ENCODE measurements at places on chromosomes 7 and 10.

- no peak for DNase-seq
Measured at GRCh38 chr7:101804967-101805366, 12.5 kb upstream of the CUX1 start.

DNA sequence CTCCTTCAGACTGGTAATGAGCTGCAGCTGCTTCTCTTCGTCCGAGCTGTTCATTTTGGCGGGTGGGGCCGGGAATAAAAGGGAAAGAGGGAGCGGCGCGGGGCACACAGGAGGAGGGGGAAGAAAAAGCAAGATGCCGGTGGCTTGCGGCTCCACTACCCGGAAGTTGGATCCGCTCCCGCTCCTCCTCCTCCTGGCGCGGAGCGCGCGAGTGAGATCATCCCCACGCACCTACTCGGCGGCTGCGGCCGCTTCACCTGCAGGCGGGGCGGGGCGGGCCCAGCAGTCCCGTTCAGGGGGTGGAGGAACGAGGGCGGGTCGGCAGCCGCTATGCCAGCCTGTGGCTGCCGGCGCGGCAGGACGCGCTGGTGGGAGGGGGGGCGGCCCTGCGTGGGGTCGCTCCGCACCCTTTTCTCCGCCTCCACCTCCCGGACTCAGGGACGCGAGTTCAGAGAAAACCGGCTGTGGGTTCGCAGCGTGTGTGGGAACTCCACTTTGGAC, at the start of gene SHTN1:
Gene SHTN1, minus strand, starts transcription at position 162 of the 501 bp plus-strand sequence. Its CDS starts 108 bp downstream, at position 54.
- DNase-seq, result peak; percentile 70

GRCh38 chr10:70418229-70418628, 14.3 kb downstream of the EIF4EBP2 start:
- DNase-seq, result no peak

DNA sequence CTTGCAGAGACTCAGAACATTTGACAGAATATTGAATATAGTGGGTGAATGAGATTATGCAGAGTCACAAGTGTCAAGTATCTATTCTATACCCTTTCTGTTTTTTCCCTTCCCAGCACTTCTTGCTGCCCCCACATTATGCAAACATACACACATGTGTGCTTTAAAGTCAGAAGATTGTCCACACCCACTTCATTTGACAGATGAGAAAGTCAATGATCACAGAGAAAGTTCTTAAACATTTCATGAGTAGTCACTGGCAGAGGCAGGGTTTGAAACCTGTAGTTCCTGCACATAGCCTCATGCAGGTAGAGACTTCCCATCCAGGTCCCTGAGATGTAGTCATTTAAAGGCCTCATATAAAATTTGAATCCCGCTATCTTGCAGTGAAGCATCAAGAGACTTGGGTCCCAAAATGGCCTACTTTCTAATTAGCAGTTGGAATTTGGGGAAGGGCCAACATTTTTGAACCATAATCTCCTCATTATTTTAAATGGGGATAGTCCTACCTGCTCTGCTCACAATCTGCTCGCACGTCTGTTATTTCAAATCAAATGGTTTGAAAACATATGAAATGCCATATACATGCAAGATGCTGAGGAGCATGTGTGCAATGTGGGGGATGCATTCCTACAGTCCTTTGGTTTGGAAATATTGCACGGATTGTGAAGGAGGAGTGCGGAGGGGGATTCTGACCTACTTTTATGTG, 217.8 kb downstream of the STK31 start:
- DNase-seq, result no peak

DNA sequence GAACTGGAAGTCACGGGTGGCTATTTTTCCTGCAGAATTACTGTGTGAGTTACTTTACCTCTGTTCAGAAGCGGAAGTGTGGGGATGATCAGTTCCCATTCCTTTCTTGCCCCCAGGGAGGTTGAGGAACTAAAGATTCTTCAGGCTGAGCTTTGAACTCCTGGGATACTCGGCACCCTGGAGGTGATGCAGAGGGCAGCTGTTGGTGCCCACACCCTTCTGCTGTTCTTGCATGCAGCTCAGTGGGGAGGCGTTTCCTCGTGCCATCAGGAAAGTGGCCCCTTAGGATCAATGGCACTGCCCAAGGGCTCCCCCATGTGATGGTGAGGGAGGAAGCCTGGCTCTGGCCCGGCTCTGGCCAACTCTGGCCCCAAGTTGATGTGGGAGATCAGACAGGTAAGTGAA, 44.7 kb upstream of the MXI1 start:
- no peak for DNase-seq

DNA sequence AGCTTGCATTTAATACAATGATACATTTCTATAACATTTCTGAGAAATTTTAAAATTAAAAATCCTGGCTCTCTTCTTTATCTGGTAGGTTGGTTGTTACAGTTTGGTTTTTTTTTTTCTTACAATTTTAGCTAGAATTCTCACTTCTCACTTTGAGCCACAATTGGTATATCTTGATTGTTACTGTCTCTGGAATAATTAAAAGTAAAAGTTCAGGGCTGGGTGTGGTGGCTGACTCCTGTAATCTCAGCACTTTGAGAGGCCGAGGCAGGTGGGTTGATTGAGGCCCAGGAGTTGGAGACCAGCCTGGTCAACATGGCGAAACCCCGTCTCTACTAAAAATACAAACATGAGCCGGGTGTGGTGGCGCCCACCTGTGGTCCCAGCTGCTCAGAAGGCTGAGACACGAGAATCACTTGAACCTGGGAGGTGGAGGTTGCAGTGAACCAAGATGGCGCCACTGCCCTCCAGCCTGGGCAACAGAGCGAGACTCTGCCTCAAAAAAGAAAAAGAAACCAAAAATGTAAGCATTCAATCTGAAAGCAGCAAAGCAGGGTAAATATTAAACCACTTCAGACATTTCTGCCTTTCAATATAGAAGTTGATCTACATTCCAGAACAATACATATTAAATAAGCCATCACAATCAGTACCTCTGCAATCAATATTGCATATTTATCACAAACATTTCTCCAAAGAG, 88.6 kb upstream of the PFKP start:
- DNase-seq, result no peak

DNA sequence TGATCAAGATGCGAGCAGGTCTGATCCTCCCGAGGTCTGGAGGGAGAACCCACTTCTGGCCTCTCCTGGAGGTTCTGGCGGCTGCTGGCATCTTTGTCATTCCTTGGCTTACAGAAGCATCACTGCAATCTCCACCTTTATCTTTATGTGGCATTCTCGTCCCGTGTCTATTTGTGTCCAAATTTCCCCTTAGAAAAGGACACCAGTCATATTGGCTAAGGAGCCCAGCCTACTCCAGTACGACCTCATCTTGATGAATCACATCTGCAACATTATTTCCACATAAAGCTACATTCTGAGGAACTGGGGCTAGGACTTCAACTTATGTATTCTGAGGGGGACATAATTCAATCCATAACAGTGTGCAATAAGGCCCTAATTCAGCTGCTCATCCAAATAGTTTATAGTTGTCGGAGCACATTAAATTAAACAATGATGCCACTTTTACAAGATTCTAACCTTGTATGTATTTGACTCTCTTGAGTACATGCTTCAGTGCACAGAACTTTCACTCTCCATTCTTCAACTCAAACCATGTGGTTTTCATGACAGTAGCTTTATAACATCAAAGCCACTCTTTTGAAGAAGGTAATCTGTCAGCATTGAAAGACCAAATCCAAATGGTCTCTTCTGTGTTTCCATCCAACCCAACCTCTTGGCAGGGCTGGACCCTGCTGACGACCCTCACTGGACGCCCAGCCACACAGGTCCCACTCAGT, 86.2 kb upstream of the DDC start:
- DNase-seq, result no peak

DNA sequence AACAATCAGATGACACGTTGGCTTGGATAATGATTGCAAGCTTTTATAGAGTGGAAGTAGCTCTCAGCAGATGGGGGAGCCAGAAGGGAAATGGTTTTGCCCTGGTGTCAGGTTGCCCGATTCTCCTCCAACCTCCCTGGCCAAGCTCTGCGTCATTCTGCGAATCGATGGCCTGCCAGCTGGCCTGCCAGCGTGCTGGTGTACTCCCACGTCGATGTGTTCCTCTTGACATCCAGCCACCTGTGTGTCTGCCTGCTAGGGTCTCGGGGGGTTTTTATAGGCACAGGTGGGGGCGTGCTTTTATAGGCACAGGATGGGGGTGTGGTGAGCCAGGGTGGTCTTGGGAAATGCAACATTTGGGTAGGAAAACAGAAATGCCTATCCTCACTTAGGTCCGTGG, 4.6 kb downstream of the NET1 start:
- no peak for DNase-seq

GRCh38 chr7:98569691-98570337, 47.3 kb upstream of the NPTX2 start:
- DNase-seq, result no peak

- no peak for DNase-seq
Measured at GRCh38 chr10:95234951-95235350, 40.9 kb downstream of the ACSM6 start.

- no peak for DNase-seq
Measured at GRCh38 chr7:66399566-66399965, 194.4 kb downstream of the TPST1 start.

DNA sequence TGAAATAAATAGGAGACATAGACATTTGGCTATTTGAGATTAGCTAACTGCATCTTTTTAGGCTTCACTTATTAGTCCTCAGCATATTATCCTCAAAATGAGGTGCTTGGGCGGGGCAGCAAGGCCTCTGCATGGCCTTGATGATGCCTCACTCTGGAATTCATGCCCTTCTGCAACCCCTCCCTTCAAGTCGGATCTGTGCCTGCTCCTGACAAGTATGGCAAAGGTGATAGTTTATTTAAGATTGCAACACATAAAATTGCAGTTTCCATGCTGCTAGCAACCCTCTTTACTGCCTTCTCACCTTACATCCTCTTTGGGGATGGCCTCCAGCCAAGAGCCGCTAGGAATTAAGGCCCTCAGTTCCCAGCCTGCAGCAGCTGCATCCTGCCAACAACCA, 241.3 kb upstream of the ADARB2 start:
- no peak for DNase-seq

DNA sequence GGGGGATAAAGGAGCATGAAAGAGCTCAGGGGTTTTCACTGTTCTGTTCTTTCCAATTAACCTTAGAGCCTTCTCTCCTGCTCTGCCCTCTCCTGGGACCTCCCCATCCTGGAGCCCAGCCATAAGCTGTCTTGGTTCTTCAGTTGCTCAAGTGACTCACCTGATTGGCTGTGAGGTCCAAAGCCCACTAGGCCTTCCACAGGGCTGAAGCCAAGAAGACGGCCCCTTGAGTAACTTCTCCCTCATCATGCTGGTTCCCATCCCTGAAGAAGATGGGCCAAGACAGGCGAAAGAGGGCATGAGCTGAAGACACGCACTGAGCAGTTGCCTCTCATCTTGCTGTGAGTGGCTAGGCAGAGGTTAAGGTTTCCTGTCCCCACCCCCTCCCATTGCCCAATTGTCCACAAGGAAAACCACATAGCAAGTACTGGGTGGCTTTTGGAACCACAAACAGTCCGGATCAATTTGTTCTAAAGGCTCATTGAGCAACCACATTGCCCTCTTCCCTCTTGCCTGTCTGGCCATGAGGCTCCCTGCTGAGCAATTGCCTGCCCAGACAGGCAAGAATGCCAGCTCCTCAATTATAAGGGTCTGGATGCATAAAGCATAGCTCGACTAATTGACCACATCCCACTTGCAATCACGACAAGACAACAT, 43.9 kb upstream of the GPAM start:
- DNase-seq, result peak; percentile 95

GRCh38 chr10:33664070-33664469, 329.6 kb upstream of the NRP1 start:
- no peak for DNase-seq

DNA sequence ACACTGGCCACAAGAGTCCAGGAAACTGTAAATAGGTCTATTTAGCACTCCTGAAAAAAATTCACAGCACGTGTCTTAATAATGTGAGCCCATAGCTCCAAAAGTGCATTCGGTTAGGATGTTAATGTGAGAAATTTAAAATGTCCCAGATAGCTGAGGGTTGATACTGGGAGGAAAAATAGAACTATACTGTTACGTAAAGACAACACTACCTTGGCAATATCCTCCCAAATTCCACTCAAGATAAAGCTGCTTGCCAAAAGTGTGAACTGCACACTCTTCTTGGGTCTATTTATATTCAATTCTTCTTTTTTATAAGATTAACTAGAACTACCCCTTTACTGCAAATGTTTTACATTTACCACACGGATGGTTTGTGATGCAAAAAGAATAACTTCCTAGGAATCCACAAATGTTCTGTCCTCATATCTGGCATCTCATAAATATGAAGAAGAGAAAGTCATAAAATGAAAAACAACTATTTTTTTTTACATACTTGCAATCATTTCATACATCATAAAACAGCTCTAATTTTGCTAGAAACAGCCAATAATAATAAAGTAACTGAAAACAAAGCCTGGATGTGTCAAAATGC, 10.4 kb downstream of the RAB11FIP2 start:
- no peak for DNase-seq

DNA sequence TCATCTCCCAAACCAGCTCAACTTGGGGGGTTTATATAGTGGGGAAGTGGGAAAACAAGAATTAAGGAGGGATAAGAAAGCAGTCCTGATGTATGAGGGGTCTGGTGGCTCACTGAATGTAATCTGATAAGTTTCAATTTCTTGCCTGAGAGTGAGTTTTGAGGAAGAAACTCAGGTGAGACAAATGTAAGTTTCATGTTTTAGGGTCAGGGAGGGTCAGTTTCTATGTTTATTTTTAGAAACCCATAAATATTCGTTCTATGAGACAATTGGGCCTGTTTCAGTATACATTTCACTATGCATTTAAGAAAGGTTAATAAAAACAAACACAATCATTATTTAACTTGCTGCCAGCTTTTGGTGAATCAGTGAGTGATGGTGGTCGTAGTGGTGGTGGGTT, 128.0 kb upstream of the MBL2 start:
- no peak for DNase-seq

DNA sequence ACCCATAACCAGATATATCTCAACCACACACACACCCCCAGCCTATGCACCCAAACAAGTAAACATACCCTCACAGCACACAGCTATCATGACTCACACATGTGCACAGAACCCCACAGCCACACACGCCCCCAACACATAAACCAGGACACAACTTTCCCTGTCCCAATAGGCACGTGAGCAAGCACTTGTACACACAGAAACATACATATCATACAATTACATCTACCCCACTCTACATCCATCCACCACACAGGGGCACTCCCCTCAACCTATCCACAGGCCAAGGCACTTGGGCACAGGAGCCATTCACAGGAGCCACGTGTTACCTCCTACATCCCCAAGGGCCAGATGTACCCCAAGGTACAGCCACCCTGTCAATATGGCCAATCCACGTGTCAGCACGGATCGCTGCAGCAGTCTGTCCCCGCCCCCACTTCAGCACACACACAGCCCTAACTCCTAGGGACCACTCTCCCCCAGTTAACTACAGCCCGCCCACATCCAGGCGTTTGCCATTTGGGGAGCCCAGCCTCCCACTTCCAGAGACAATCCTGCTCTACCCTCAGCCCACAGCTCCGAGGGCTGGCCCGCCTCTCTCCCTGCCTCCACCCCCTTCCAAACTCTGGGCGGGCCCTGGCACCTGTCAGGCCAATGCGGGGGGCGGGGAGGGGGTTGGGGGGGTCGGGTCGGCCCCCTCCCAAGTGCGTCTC, 163.5 kb downstream of the SH3PXD2A start:
- no peak for DNase-seq

Measured in HepG2 (cell line).